ENCODE measurements at places on chromosomes 6 and 20.

GRCh38 chr6:167975458-167975857 is 22.0 kb upstream of the KIF25 start:
- DNase-seq, result no peak

GRCh38 chr6:39195792-39196385 is 33.4 kb downstream of the KCNK5 start:
- DNase-seq, result no peak

GRCh38 chr6:53375847-53376246 is 27.1 kb upstream of the ELOVL5 start:
- no peak for DNase-seq

DNA sequence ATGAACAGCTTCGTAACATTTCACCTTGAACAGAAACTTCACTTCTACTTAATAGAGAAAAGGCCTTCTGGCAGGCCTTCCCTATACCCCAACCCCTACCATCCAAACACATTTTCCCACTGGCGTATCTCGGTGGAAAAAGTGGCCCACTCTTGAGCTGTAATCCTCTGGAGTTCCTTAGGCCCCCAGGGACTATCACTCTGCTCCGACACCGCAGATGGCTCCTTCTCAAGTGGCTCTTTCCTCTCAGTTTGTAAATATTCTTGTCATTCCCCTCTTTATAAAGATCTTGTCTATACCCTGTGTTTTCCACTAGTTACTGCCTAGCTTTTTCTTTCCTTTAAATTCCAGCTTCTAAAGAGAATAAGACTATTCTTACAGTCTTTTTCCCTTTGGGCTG is 108.7 kb downstream of the MYB start:
- DNase-seq, result no peak

DNA sequence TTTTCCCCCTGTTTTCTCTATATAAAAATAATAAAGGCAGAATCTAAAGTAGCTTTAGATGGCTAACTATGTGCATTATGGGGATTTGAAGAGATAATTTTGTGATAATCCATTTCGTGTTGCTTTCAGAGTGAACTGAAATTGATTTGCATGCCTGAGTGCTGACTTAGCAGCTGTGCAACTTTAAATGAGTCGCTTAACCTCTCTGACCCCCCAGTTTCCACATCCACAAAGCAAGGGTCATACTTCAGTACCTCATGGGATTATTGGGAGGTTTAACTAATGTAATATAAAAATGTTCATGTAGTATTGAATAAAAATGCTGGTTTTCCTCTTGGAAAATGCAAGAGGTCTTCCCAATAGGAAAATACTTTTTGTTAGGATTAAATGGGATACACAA is 63.8 kb upstream of the FABP7 start:
- no peak for DNase-seq
